Effector memory CD8-positive, alpha-beta T cell (primary cell): ENCODE measurements at places on chromosomes 11 and 22.

DNA sequence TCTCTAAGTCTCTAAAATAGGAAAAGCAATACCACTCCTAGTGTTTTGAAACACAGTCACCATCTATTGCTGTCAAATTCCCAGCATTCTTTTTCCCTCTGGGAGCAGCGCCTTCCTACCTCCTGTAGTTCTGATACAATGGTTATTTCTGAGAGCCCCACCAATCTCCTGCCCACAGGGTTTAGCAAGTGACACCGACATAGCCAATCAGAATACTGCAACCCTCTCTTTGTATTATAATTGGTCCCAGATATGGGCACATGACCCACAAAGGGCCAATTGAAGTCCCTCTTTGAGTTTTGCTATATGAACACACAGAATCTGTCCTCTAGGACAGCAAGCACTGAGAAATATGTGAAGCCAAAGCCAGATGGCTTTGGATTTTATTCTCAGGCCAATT is 16.9 kb upstream of the ARHGAP42 start:
- DNase-seq, result no peak

DNA sequence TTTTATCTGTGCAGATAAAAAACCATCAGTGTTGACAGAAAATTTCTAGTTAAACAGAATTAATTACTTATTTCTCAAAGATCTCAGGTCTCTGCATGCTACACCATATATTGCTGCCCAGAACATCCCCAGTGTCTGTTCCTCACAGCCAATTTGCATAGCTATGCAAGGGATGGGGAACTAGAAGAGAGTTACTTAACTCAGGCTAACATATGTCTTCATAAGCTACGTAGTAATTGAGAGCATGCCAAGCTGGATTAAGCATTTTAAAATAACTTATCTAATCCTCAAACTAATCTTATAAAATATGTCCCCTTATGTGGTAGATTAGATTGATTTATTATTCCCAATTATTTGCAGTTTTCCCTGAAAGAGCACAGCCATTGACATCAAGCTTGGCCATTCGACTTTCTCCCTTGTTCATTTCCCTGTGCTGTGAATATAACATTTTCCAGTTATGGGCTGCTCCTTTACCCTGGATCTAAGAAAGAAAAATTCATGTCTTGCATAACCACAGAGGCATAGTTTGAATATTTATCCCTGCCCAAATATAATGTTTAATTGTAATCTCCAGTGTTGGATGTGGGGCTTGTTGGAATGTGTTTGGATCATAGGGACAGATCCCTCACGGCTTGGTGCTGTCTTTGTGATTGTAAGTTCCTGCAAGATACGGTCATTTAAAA is 69.1 kb downstream of the C11orf87 start:
- DNase-seq, result no peak

DNA sequence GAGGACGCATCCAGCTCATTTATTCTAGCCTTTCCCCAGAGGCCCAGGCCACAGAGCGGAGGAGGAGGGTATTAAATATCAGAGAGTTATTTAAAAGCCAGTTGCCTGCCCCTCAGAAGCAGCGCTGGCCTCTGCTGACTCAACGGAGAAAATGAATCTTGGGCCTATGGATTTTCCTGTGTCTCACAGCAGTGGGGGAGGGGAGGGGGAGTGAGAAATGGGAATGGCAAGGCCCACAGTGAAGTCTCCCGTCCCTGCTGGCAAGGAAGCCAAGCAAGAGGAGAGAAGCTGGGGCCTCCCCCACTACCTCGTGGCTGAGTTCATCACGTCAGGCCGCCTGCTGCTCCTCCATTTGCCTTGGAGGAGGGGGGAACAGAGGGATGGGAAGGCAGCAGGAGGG is 4.5 kb upstream of the TPBGL start:
- DNase-seq, result no peak

DNA sequence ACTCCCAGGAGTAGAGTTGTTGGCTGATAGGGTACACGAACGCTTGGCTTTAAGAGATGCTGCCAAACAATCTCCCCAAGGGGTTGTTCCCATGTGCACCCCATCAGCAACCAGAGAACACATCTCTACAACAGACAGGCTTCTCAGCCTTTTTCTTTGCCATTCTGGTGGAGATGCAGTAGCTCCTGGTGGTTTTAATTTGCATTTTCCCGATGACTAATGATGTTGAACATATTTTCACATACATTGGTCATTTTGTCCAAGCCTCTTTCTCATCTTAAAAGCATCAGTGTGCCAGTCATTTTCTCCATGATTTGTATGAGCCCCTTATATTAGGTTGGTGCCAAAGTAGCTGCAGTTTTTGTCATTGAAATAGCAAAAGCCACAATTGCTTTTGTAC is 21.8 kb downstream of the DHCR7 start:
- DNase-seq, result no peak

DNA sequence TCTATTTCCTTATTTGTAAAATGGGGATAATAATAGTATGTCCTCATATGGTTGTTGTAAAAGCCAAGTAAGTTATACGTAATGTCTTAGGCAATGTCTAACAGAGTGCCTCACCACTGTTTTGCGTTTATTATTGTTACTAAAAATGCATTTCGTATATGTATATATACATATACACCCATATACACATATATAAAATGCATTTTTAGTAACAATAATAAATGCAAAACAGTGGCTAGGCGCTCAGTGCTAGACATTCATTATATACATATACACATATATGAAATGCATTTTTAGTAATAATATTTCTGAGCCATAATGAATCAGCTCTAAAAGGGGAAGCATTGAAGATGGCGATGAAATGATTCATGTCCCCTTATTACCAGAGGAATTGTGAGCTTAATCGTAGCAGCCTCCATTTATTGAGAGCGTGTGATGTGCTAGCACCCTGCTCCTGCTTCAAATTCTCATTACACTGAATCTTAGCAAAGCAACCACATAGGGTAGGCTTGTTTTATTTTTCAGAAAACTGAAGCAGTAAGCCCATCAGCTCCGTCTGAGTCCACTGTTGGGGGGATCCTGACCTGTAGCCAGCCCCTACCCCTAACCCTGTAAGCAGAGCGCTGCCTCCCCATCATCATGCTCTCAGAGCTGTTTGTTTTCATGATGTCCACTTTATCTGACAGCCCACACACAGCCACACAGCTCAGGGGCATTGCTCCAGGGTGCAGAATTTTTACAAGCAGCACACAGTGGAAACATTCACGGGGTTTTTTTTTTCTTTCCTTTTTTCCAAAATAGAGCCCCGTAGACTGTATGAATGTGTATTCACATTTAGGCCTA is 97.1 kb upstream of the NAV2 start:
- DNase-seq, result no peak

- DNase-seq, result no peak
Observed at GRCh38 chr11:95764267-95764898, 25.2 kb downstream of the FAM76B start.

- no peak for DNase-seq
Observed at GRCh38 chr11:69010361-69010891, 2.6 kb downstream of the MRGPRF start.

DNA sequence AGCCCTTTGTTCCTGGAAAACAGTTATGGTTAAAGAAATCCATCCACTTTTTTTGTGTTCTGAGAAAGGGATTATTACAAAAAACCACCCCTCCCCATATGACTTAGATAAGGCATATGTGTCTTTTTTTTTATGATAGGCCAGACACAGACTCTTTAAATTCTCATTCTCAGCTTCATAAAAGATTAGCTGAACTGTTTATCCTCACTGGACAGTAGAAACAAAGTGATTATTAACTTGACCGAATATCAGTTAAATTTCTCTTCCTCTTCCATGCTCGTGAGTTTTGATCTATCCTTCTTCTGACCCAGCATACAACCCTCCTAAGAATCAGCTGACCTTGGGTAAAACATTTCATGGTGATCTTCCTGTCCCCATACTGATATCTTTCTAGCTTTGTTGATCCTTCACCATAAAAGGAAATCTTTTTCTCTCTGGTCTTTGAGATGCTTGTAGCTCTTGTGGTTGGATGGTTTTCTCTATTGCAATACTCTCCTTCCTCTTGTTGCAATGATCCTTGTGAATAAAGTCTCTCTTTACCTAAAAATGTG is 26.2 kb downstream of the OR2AG2 start:
- DNase-seq, result no peak

DNA sequence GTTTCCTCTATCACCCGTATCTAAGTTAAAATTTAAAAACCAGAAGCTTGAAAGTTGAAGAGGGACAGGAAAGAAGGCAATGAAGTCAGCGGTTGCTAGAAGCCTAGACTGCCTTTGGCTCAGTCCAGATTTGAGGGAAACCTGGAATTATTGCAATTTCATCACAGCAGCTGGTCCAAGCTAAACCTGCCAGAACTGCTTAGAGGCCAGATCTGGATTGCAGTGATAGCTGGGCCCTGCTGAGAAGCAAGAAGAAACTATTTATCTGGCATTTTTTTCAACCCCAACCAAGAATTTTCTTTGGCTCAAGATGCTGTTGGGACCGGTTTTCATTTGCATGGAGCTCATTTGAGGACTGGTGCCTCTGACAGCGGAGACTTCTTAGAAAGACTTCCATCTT is 121.5 kb upstream of the TEAD1 start:
- no peak for DNase-seq

- DNase-seq, result no peak
Observed at GRCh38 chr22:46087816-46088277, 62.5 kb upstream of the PPARA start.
